ENCODE measurements at places on chromosomes 12 and 14. TPM values are rescaled to one million over a fixed set of nuclear protein-coding genes. Genes with fewer than 3 reads are reported as not detected.

GRCh38 chr12:101876861-101877805, at the start of gene DRAM1:
Gene DRAM1 (plus strand): TSS chr12:101877580. CDS start chr12:101877790, 210 bp downstream.
- peak; percentile 81 for DNase-seq

DNA sequence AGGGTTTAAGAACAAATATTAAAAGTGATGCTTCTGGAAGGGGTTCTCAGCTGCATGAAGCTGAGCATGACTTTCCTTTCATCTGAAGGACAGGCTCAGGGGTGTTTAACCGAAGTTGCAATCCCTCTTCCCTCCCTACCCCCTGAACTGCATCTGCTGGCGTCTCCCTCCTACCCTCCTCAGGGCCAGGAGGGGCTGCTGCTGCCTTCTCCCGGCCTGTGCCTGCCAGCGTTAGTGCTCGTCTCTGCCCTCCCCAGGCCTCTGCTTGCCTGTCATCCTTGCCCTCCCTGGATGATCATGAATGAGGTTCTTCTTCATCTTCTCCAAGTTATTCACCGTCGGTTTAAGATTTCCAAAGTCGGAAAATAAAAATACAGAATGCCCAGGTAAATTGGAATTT, 12.2 kb downstream of the SMOC1 start:
- DNase-seq, result no peak

DNA sequence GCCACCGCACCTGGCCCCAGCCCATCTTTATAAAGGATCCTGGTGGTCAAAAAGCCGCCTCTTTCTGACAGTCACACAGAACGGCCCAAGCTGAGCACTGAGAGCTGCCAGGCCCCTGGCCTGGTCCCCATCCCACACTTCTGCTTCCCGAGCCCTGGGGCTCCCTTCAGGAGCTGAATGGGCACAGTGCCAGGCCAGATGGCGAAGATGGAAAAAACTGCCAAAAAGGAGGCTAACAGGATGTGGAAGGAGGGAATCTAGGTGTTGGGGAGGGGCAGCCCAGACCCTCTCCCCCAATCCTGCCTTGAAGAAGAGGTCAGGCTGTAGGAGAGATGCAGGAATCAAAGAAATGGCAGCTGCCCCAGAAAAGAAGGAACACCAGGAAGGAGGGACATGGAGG, 5.0 kb downstream of the LPAR5 start:
- no peak for DNase-seq

DNA sequence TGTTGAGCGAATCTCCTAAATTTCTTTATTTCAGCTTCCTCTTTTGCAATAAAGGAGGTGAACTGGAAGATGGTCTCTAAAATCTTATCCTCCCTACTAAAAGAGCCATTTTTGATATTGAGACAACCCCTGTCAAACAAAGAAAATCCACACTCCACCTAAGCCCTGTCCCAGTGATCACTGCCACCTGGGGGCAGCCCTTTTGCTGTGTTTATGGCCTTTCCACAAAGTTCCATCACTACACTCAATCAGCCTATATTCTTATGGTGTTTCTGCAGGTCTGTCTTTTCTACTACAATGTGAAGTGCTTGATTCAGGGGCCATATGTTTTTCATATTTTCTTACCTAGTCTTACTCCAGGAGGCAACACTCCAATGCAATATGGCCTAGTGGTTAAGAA, 163.7 kb downstream of the BMP4 start:
- DNase-seq, result no peak

- DNase-seq, result no peak
Observed at GRCh38 chr14:36508418-36509068, 11.5 kb downstream of the NKX2-1 start.

DNA sequence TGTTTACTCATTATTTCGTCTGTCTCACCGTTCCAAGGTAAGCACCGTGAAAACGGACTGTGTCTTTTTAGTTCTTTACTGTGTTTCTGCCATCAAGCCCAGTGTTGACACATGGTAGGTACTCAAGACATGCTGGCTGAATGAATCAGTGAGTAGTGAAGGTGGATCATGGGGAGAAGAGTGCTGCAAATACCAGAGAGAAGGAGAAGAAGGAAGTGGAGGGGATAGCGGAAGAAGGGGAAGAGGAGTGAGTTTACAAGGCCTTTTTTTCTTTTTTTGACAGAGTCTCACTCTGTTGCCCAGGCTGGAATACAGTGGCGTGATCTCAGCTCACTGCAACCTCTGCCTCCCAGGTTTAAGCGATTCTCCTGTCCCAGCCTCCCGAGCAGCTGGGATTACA, 54.6 kb downstream of the ETV6 start:
- no peak for DNase-seq

GRCh38 chr14:23240661-23241060, 2.9 kb downstream of the RNF212B start:
- no peak for DNase-seq

GRCh38 chr14:65103150-65103760, 938 bp upstream of the MAX start:
- no peak for DNase-seq

- DNase-seq, result no peak
Observed at GRCh38 chr12:12372946-12373722, 16.3 kb downstream of the BORCS5 start.

The MIP gene
- total RNA-seq, result not detected

The RFX4 gene
- not detected for total RNA-seq

The KRT74 gene
- total RNA-seq, result not detected

The TEX52 gene
- total RNA-seq, result not detected

The C14orf132 gene
- 7.4 TPM for total RNA-seq

The CLEC4E gene
- not detected for total RNA-seq

The TFCP2 gene
- 4.7 TPM for total RNA-seq

The RPL10L gene
- total RNA-seq, result not detected

The C12orf54 gene
- not detected for total RNA-seq

The PSMA3 gene
- 184 TPM for total RNA-seq

The SLC17A8 gene
- not detected for total RNA-seq

Data from H4 (cell line).